ENCODE measurements at places on chromosomes 2 and 18. TPM values are rescaled to one million over a fixed set of nuclear protein-coding genes. Genes with fewer than 3 reads are reported as not detected.

TACR1 gene
- total RNA-seq = 0.58 TPM

ROCK2 gene
- total RNA-seq = 47.6 TPM

GRCh38 chr2:152335016-152335725, at the start of gene FMNL2:
TSS of gene FMNL2 (plus strand) at chr2:152335174.
- peak; percentile 87 for DNase-seq

- DNase-seq = no peak
Observed at GRCh38 chr18:36692371-36692770, 136.4 kb downstream of the TPGS2 start.

DNA sequence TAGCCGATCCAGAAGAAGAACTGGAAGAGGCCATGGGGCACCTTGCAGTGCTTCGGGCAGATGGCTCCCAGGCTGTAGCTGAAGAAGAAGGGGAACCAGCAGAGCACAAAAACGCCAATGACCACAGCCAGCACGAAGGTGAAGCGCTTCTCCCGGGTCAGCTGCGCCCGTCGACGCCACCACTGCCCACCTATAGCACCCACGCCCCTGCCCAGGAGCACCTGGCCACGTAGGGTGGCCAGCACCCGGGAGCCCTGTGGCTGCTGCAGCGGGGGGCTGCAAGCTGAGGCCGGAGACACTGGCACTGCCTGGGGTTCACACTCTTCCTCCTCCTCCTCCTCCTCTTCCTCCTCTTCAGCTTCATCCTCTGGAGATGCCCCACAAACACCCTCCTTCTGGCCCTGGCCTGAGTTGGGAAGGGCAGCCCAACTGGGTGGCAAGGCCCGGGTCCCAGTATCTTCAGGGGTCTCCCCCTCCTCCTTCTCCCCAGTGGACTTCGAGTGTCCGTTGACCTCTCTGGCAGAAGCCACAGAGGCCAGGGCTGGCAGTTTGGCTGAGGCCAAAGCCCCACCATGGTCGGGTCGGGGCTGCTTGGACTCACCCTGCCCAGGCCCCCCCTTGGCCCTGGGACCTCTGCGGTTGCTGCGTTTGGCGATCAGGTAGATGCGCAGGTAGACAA, 1.3 kb downstream of the ADRA2B start:
- no peak for DNase-seq

GRCh38 chr2:200194746-200195145, 111.7 kb upstream of the SPATS2L start:
- DNase-seq = no peak

DNA sequence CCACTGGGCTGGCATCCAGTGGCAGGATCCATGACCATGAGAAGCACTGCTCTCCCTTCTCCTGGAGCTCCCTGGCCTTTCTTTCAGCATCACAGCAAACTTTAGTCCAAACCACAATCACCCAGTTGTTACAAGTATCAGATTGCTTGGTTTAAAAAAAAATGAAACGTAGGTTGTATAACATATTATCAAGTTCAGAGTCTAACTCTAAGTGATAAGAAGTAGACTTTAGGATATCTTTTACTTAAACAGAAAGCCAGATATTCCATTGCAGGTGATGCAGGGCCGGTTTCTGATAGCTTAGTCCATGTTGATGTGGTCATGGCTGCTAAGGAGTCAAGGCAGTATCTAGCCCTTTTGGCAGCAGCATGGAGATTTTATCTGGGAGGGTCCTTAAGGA, 24.5 kb downstream of the SLC14A1 start:
- no peak for DNase-seq

DNA sequence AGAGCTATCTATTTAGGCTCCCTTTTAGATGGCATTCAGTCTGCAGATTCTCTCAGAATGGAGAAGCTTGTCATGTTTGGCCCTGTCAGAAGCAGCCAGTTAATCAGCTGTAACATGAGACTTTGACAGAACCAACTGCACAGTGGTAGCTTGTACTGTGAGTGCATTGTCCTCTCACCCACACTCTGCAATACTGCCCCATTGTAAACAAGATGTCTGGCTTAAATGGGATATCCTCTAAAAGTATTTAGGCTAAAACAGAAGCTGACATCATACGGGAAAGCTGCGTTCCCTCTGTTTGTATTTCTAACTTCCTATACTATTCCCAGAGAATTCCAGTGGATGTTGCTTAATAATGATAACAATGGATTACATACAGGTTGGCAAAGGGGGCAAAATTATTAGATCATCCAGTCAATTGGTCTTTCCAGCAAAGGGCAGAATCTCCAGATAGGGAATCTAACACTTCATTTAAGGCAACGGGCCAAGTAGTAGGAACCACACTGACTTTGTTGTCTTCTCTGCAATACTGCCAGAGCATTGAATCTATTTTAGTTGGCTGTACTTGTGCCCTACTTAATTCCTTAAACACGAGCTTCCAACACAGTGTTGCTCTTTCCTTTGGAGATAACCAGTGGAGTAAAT, 15.4 kb upstream of the STAT4 start:
- DNase-seq = no peak

Measured in left cardiac atrium (tissue), 4 donors.